ENCODE measurements at places on chromosomes 4 and X. TPM values are rescaled to one million over a fixed set of nuclear protein-coding genes. Genes with fewer than 3 reads are reported as not detected.

The MAGIX gene
- 1.5 TPM for total RNA-seq

The ITIH6 gene
- total RNA-seq, result not detected

The WDR17 gene
- 1.3 TPM for total RNA-seq

The CCDC120 gene
- total RNA-seq, result 11.3 TPM

The CNGA1 gene
- not detected for total RNA-seq

The GIMD1 gene
- total RNA-seq, result not detected

The ADAMTS3 gene
- not detected for total RNA-seq

The CFAP99 gene
- 0.27 TPM for total RNA-seq

The EVC2 gene
- total RNA-seq, result 0.22 TPM

The GRK4 gene
- total RNA-seq, result 3.5 TPM

The EVC gene
- 0.68 TPM for total RNA-seq

All from naive thymus-derived CD4-positive, alpha-beta T cell (primary cell).